Stimulated activated CD8-positive, alpha-beta memory T cell treated with anti-CD3 and anti-CD28 coated beads, Interleukin-15, amount 100 ng/mL, for 4 hours (primary cell): ENCODE measurements at places on chromosomes 12 and 14.

GRCh38 chr12:124906606-124907261 is 7.7 kb downstream of the UBC start:
- DNase-seq = peak; percentile 42

- DNase-seq = no peak
Measured at GRCh38 chr14:67510121-67510520, 21.6 kb upstream of the TMEM229B start.

GRCh38 chr12:24955389-24955788 is 6.5 kb upstream of the BCAT1 start:
- DNase-seq = no peak

GRCh38 chr12:44000309-44000952 is 164.6 kb downstream of the TMEM117 start:
- DNase-seq = no peak

DNA sequence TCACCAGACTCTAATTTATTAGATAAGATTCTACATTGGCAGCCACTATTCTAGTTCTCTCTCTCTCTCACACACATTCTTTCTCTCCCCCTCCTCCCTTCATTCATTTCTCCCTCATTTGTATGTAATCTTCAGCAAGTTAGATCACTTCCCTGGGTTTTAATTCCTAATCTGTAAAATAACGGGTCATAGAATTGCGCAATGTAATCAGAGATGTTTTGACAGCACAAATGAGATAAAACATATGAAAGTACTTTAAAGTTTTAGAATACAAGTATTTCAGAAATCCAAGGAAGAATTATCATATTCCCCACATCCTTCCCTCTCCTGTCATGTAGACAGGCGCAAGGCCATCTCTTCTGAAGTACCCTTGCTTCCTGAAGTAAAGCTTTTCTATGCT is 21.7 kb downstream of the STYK1 start:
- DNase-seq = no peak
